ENCODE measurements at places on chromosomes 12 and 14.

DNA sequence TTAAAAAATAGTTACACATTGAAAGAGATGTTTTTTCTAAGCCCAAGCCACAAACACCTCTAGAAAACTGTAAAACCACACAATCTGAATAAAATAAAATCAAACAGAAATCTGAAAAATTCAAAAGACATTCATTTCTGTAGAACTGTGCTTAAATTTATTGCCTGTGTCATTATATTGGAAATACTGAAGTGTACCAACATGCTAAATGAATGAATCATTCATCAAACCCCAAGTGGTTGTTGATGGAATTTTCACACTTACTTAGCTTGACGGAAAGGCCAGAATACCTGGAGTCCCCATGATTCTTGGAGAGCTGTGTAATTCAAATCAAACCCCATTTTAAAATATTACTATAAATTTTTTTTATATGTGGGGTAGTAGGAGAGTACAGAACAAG, 2.7 kb downstream of the KITLG start:
- no peak for DNase-seq

DNA sequence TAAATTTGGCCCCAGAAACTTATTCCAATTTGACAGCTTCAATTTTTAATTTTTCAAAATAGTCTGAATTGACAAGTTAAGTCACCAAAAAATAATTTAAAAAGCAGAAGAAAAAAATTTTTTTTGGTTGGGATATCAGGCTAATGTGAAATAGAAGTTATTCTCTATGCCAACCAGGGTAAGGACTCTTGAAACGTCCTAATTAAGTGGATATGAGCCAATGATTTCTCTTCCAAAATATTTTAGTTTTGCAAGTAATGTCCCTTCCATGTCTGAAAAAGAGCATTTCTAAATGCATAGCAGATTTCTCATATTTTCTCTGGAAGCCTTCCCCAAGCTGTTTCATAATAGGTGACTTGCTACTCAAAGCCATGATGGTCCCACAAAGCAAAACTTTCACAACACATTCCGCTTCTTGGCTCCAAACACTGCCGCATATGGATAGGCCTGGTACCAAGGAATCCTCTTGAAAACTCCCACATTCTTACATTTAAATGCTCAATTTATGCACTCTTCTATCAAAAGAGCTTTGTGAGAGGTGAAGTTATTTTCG, 65.1 kb downstream of the SIX6 start:
- no peak for DNase-seq

DNA sequence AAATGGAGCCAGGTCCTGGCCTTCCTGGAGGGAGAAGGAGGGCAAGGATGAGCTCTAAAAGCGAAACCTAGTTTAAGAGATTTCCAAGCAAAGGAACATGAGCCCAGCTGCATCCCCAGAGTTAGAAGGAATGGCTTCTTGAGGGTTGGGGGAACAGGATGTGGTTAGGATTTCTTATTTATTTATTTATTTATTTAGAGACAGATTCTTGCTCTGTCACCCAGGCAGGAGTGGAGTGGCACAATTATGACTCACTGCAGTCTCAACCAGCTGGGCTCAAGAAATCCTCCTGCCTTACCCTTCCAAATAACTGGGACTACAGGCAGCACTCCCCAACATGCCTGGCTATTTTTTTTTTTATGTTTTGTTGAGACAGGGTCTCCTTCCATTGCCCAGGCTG, 25.3 kb upstream of the TMEM106C start:
- no peak for DNase-seq

DNA sequence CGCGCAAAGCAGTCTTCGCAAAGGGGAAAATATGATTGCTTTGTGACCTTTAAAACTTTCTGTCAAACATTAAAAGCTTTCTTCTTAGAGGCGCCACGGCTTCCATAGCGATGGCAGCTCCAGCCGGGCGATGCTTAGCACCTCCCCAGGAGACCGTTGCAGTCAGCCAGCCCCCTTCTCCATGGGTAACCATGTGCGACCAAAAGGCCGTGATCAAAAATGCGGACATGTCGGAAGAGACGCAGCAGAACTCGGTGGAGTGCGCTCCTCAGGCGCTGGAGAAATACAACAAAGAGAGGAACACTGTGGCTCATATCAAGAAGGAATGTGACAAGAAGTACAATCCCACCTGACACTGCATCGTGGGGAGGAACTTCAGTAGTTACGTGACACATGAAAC, 12.7 kb upstream of the STON2 start:
- DNase-seq = no peak

- no peak for DNase-seq
These were observed 5.9 kb downstream of the DDX55 start for GRCh38 chr12:123607756-123608155.

All from activated CD8-positive, alpha-beta memory T cell treated with anti-CD3 and anti-CD28 coated beads for 4 hours (primary cell).